Iris pigment epithelial cell (primary cell): ENCODE measurements at places on chromosomes 12 and 14.

GRCh38 chr12:107543841-107544240 lies 141.8 kb upstream of the PWP1 start:
- DNase-seq: no peak

- peak; percentile 47 for DNase-seq
These were observed 269.2 kb upstream of the DAAM1 start for GRCh38 chr14:58919217-58919616.

GRCh38 chr14:70392676-70393075 lies 24.2 kb downstream of the SYNJ2BP start:
- no peak for DNase-seq

DNA sequence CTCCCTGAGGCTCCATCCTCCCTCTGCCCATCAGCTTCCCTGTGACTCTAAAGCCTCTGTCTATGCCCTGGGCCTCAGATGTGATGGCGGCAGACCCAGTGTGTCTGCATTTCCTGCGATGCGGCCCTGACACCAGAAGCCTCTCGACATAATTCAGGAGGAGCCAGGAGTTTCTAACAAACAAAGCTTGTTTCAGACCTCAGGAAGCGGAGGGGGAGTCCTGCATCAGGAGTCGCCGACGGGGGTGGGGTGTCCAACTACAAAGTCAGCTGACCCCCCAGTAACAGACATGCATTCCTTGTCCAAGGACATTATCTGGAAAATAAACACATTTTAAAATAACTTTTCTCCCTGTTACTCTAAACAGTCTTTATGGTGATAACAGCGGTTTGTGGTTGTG lies 167.5 kb downstream of the DPF3 start:
- DNase-seq: peak; percentile 69

- DNase-seq: peak; percentile 12
These were observed 40.5 kb upstream of the TBC1D15 start for GRCh38 chr12:71799106-71799505.

DNA sequence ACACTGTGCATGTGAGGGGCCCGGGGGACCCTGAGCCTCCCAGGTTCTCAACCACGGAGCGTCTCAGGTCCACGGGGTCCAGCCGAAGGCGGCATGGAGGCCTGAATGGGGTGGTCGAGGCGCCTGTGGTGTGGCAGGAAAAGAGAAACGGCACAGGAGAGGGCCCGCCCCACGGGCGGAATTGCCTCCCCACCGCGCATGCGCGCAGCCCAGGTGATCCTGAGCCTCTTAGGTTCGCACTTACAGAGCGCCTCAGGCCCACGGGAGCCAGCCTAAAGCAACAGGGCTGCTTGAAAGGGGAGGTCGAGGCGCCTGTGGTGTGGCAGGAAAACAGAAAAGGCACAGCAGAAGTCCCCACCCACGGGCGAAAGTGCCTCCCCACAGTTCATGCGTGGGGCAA lies 311.0 kb downstream of the ALG10 start:
- DNase-seq: no peak

GRCh38 chr12:94100211-94100627 lies 48.2 kb upstream of the PLXNC1 start:
- DNase-seq: peak; percentile 94

- DNase-seq: no peak
These were observed 241.8 kb upstream of the ATP2B1 start for GRCh38 chr12:89950421-89950820.

DNA sequence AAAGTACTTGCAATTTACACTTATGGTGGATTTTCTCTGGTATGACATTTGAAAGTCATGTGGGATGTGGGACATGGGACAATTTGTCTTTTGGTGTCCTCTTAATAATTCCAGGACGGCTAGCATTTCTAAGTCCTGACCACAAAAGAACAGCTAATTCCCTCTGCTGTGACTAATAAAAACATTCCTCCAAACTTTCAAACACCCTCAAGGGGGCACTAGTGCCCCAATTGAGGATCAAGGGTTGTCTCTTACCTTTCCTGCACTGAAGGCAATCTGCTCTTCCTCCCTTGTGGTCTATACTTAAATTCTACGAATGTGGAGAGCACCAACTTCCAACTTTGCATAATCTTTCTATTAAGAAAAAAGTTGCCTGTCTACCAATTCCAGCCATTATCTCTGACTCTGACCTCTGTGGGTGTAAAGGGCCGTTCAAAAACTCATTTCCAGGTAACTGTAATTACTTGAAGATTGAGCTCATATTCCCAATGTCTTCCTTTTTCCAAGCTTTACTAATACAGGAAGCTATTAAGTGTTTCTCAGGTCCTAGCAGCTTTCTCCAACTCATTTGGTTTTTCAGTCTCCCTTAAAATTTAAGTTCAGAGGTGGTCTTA lies 210.2 kb downstream of the PTPRO start:
- DNase-seq: peak; percentile 88

DNA sequence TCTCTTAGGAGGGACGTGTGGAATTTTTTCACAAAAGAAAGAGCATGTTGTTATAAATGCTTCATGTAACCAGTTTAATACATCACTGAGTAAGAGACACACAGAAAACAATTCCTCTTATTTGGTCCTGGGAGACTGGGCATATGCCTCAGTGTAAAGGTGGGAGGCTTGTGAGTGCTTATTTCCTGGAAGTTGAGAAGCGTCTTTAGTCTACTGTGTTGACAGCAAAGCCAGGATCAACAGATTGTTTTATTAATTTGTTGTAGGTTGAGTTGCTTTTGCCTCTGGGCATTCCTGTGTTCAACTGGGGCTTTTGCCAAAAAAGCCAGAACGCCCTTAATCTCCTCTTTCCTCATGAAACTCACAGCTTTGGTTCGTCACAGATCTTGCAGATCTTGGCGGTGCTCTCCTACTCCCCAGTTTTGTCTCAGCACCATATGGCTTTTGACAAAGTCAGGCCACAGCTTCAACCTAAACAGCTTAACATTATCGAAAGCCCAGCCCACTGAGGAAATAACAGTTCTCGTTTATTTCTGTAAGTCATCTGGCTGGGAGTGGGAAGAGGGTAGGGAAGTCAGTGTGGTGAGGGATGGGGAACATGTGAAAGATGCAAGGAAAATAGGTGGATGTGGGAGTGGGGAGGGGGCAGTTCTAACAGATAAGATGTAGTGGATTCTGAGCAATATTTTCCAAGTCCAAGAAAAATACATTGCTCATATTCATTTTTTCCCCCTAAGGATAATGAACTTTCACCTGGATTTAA lies 227.2 kb downstream of the DACT1 start:
- peak; percentile 76 for DNase-seq

GRCh38 chr12:34121360-34121759 lies 99.1 kb downstream of the ALG10 start:
- no peak for DNase-seq

DNA sequence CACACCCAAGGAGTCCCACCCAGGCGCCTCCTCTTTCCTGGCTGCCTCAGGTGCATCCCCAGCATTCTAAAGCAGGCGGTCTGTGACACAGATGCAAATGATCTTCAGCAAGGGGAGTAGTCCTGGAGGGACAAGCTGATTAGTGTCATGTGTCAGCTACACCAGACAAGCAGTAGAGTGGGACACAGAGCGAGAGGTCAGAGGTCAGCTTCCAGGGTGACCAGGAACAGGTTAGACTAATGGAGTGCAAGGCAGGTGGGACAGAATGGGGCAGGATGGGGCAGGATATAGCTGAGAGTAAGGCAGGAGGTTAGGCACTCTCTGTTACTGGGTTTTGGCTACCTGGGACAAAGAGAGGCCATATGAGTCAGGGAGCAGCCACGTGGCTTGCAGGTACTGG lies 534.0 kb downstream of the FUT8 start:
- no peak for DNase-seq

DNA sequence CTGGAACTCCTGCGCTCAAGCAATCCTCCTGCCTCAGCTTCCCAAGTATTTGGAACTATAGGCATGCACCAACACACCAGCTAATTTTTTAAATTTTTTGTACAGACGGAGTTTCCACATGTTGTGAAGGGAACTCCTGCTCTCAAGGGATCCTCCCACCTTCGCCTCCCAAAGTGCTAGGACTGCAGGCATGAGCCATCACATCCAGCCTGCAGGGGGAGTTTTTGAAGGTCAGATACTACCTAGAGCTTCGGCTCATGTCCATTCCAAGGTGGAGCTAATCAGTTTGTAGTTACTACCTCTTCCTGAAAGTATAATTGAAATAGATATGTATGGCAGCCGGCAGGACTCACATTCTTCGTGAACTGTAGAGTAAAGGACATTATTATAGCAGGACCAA lies 3.7 kb upstream of the TAS2R19 start:
- no peak for DNase-seq

DNA sequence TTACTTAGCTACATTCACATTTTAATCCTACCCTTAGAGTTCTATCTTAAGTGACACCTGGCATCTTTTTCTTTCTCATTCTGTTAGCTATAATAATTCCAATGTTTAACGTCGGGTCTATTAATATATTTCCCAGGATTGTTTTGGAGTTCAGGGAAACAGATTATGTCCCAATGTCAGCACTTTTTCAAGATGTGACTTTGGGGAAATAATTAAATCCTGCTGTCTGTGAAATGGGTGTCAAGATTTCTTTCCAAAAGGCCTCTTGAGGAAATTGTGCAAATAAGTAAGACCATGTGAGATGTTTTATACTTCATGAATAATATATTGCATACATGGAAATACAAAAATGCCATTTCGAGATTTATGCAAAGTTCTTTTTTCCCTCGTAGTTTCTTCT lies 887.6 kb upstream of the SEL1L start:
- DNase-seq: no peak

DNA sequence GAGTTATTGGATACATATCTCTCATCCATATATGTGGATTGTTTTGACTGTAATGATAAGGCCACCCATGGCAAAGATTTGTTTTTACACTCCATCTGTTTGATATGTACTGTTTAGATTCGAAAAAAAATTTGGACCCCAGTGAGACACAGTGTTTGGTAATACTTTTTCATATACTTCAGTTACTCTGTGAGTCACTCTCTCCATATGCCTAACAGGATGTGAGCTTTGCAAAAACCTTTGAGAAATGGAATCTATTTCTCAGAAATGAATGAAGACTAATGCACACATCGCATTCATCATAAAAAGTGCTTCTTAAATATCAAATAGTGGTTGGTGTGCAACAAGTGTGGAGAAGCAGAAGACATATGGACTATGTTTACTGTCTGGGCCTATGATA lies 781.5 kb downstream of the SLC6A15 start:
- DNase-seq: peak; percentile 91

GRCh38 chr12:104643819-104644669 lies 187.3 kb downstream of the CHST11 start:
- DNase-seq: no peak

DNA sequence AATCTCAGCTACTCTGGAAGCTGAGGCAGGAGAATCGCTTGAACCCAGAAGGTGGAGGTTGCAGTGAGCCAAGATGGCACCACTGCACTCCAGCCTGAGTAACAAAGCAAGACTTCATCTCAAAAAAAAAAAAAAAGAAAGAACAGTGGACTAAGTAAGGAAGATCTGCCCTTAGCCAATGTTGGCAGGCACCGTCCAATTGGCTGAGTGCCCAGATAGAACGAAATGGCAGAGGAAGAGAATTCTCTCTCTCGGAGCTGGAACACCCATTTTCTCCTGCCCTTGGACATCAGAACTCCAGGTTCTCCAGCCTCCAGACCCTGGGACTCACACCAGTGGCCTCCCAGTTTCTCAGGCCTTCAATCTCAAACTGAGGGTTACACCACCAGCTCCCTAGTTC lies 49.9 kb downstream of the ESR2 start:
- no peak for DNase-seq

DNA sequence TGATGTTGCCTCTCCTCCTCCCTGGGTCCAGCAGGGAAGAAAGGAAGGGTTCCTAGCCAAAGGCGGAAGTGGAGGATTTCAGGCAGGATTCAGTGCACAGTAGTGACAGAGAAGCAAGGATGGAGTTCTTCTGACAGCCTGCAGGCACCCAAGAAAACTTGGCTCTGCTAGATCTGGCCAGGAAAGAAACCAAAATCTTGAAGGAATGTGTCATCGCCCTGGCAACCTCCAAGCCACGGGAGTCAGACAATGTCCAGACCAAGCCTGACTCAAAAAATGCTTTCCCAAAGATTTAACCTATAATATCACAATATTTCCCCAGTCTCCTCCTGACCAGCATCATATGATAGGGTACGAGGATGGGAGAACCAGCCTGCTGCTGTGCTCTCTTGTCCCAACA lies 22.8 kb upstream of the DHRS4 start:
- no peak for DNase-seq

GRCh38 chr12:94941440-94941862 lies 62.0 kb downstream of the NDUFA12 start:
- DNase-seq: peak; percentile 97

GRCh38 chr14:86575141-86575540 lies 1045.2 kb downstream of the FLRT2 start:
- DNase-seq: no peak

GRCh38 chr12:12582895-12583303 lies 20.2 kb upstream of the DUSP16 start:
- peak; percentile 72 for DNase-seq

DNA sequence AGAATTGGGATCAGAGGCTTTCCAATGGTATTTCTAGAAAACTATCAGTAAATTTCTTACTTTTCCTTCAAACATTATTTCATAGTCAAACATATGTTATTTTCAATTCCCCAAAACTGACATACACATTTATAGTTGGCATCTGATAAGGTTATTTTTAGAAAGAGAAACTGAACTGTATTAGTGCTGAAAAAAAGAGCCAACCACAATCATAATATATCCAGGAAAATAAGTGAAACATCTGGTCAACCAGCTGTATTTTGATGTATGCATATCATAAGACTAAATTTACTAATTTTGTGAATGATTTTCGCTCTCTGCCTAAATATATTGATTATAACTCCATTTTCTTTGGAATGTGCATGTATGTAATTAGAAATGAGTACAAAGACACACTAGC lies 554.2 kb downstream of the FLRT2 start:
- DNase-seq: no peak

- peak; percentile 68 for DNase-seq
These were observed 41.6 kb downstream of the ITPK1 start for GRCh38 chr14:93073910-93074769.

DNA sequence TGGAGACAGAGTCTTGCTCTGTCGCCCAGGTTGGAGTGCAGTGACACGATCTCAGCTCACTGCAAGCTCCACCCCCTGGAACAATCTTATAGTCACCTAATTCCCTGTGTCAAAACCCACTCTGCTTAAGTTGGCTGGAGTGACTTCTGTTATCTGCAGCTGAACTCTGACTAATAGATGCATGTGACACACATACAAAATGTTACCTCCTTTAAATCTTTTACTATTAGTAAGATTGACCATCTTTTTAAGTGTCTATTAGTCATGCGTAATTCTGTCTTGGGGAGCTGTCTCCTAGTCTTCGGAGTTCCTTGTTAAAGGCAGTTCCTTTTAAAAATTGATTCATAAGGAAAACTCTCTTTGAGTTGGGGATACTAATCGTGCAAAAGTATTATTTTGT lies 7.4 kb downstream of the IFI27L1 start:
- peak; percentile 47 for DNase-seq

GRCh38 chr12:88362439-88362838 lies 217.8 kb downstream of the KITLG start:
- peak; percentile 24 for DNase-seq

DNA sequence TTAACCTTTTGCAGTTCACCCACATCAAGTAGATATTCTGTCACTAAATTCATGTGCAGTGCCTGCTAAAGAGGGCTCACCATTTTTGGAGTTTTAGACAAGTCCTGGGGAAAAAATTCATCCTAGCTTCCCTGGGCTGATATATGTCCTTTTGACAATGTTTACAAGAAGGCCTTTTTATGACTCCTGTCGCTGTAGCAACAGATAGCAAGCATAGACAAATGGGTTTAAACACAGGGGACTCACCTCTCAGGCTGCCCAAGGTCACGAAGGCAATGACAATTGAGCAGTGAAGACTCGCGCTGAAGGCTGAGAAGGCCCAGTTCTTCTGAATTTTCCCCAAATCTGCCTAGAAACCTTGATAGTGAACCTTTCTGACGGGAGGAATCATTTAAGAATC lies 150.7 kb upstream of the CPM start:
- DNase-seq: no peak
